ENCODE measurements at places on chromosomes 5 and 9.

GRCh38 chr5:93022211-93022610 lies 558.8 kb downstream of the NR2F1-AS1 start:
- no peak for DNase-seq

- DNase-seq = no peak
Observed at GRCh38 chr9:90007516-90008440, 403.0 kb downstream of the GADD45G start.

- no peak for DNase-seq
Observed at GRCh38 chr9:19156026-19156474, 28.8 kb upstream of the PLIN2 start.

GRCh38 chr9:99235926-99236634 lies 14.0 kb downstream of the SEC61B start:
- peak; percentile 18 for DNase-seq

GRCh38 chr5:17373814-17374556 lies 124.0 kb upstream of the TAF11L2 start:
- DNase-seq = no peak

DNA sequence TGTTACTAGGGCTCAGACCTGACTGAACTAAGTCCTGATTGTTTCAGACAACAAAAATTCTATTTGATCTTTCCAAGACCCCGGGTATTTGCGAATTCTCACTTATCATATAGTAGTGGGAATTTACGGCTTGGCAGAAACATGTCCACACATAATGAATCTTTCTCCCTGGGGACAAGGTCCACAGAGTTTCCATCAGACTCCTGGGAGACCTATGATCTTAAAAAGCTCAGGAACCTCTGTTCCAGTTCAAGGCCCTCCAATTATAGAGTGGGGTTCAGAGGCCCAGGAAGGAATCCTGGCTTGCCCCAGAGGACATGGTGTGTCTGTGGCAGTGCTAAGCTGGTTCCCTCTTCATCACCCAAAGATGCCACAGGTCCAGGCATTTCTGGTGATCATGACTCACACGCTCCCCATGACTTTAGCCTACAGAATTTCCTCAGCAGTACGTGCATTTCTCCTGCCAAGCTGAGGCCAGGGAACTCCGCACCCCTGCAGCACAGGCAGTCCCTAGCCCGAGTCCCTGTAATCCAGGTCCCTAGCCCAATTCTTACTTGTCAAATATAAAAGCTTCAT lies 12.6 kb downstream of the RAPGEF1 start:
- no peak for DNase-seq

DNA sequence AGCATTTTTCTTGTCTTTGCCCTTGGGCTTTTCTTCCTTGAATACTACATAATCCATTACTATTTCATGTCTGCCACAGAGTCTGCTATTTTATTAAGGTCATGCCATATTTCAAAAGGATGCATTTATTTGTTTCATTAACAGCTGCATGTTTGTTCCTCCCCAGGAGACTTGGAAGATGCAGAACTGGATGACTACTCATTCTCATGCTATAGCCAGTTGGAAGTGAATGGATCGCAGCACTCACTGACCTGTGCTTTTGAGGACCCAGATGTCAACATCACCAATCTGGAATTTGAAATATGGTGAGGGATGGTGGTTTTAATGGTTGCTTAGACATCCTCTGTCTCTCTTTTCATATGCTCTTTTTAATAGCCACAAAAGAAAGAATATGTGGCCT lies 4.0 kb downstream of the IL7R start:
- no peak for DNase-seq

DNA sequence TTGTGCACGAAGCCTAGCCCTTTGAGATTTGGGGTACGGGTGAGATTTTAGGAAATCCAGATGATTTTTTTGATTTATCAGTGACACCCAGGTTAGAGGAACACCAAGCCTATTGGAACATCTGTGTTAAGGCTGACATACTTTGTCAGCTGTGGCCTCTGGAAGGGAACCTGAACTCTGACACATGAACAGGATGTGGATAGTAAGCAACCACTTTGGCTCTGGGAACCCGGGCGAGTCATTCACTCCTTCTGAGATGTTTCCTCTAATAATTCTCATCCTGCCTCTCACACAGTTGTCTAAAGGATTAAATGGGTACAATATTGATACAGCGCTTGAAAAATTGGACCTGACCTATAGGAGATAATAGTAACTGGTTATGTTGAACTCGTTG lies 67.8 kb downstream of the FGF1 start:
- DNase-seq = no peak

DNA sequence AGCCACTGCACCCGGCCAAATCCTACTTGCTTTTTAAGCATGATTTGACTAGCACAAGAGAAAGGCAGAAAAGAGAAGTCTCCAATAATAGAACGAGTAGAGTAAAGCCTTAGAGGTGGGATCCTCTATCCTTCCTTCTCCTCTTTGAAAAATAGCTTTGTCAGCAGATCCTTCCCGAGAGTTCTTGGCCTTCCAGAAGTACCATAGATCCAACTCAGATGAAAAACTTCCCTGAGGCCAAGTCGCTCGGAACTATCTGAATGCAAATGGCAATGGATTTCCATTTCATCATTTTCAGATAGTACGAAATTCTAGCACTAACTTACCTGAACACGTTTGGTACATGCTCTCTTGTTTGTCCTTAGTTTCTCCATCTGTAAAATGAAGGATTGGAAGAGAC lies 52.0 kb upstream of the SLIT3 start:
- DNase-seq = no peak

GRCh38 chr9:21549251-21549765 lies 67.2 kb upstream of the IFNE start:
- DNase-seq = no peak

DNA sequence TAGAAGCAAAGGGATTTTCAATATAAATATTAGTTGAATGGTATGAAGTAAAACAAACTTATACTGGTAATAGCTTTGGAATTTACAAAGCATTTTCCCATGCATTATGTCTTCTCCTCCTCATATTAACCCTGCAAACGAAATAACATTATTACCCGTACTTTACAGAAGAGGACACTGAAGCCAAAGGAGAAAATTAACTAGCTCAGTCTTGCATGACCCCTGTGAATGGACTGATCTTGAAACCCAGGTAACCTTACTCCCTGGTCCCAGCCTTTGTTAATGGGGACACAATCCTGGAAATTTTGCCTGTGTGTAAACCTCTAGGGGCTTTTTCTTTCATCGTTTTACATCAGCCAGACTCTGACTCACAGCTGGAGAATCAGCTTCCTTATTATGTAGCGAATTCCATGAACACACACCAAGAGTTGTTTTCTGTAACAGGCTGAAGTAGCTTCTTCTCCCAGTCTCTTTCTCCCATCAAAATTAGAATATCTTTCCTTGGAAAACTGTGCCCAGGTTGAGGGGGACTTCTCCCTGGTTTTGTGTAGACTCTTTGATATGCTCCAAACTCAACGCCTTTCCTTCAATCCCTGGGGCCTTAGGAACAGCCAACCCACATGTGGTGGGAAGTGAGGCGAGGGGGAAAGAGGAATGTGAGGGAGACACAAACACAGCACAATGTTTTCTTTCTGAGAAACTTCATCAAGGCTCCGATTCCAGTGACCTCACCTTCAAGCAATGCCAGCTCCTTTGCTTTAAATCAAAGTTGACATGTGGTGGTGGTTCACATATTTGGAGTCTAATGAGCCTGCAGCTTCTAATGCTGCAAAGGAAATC lies 480.9 kb upstream of the PAPPA start:
- DNase-seq = no peak

DNA sequence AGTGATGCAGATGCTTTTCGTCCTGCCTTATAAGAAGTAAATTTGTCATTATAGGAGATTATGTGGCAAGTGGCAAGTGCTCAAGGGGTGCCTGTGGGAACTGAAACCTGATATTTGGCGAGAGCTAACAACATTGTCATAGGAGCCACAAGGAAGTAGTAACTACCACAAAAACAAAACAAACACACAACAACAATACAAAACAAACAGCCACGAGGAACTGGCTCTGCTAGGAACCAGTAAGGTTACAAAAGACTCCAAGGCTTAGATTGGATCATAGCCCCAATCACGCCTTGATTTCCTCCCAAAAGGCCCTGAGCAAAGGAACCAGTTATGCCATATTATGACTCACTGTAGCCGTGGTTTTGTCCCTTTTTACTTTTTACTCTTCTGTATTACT lies 1045.2 kb downstream of the CDH12 start:
- no peak for DNase-seq

DNA sequence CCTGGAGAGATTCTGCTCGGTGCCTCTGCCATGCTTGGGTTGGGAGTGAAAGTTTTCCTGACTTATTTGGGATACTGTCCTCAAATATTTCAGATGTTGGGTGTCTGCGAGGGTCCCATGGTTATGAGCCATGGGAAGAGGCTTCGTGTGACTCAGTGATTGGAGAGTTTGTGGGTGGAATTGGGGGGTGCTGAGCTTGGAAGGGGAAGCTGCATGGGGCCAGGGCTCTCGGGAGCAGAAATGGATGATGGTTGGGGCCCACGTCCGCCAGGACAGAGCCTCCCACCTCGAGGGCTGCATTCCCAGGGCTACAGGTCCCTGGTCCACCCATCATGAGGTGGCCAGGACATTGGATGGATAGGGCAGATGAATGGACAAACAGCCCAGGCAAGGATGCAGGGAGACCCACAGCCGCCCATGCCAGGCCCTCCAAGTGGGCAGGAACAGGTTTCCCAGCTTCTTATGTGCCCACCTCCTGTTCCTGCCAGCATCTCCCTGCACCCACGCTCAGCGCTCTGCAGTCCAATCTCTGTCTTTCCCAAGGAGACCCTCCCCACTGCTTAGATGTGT lies 5.5 kb downstream of the OBP2B start:
- no peak for DNase-seq

GRCh38 chr9:37309136-37309535 lies 113.4 kb upstream of the GRHPR start:
- DNase-seq = peak; percentile 46

GRCh38 chr5:107223066-107223465 lies 447.7 kb downstream of the EFNA5 start:
- DNase-seq = no peak

DNA sequence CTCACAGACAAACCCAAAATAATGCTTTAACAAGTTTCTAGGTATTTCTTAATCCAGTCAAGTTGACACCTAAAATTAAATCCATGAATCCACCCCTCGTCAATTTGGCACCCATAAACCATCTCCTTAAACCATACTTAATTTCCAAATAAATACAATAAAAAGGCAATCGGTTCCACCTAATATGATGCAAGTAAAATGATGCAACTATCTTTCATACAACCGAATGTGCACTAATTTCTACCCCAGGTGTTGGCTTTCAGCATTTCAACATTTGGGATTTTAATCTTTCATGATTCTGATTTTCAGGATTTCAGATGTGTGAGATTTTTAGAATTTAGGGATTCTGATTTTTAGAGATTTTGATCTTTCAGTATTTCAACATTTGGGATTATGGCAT lies 17.3 kb downstream of the PRKAA1 start:
- no peak for DNase-seq

- DNase-seq = no peak
Observed at GRCh38 chr5:61765471-61765870, 433.4 kb downstream of the ZSWIM6 start.

DNA sequence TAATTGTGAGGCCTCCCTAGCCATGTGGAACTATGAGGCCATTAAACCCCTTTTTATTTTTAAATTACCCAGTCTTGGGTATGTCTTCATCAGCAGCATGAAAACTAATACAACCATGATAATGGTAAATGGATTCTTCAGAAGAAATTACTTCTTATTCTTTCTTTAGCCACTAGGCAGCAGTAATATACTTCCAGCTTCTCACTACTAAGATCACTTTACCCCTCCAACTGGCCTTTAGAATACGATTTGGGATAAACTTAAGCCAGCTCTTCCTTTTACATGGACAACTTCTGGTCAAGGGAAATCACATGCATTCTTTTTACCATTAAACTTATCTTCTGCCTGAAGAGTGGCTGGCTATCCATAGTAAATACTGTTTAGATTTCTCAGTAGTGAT lies 355.4 kb downstream of the MAN2A1 start:
- no peak for DNase-seq

GRCh38 chr5:8773046-8773615 lies 772.7 kb downstream of the SEMA5A start:
- DNase-seq = no peak

- peak; percentile 60 for DNase-seq
Observed at GRCh38 chr9:131618071-131618479, 72.8 kb downstream of the PRRT1B start.

- no peak for DNase-seq
Observed at GRCh38 chr5:178818094-178818493, 41.7 kb upstream of the ZNF354B start.

GRCh38 chr5:144487207-144487606 lies 316.5 kb downstream of the KCTD16 start:
- DNase-seq = no peak

DNA sequence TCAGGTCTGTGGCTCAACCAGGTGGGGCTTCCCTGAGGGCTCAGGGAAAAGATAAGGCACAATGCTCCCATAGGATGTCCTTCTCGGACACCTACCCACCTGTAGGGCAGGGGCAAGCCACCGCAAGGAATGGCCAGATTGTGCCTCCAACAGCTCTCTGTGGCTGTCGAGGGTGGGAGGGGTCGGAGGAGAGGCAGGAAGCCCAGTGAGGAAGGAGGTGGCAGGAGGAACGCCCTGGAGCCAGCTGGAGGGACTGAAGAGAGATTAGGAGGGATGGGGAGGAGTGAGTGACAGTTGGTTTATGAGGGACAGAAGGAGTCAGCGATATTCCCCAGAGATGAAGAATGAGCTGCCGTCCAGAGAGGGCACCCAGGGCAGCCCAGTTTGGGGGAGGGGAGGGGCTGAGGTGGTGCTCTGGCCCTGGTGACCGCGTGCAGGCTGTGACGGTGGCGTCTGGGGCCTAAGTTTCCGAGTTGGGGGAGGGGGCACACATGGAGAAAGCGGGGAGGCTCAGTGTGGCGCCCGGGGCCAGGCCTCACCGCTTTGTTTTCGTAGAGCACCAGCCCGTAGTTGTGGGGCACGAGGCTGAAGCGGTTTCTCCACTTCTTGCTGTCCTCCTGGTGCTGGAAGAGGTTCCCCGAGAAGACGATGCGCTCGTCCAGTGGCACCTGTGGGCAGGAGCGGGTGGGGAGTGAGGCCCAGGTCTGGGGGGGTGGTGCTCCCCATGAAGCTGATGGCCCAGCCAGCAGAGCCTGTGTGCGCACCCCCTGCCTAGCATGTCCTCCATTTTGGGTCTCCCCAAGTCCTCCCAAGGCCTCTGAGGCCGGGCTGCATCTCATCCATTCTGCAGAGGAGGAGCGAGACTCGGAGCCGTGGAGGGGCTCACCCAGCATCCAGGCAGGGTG lies 75.6 kb downstream of the LRSAM1 start:
- no peak for DNase-seq

GRCh38 chr5:77087484-77088261 lies 588 bp upstream of the ZBED3 start:
- peak; percentile 17 for DNase-seq

Measured in hematopoietic multipotent progenitor cell treated with erythropoietin and hydrocortisone succinate and interleukin-3 and kit ligand, for 6 days (in vitro differentiated cells).